ENCODE measurements at places on chromosomes 2 and 18.

GRCh38 chr18:58499527-58500221 lies 129.2 kb downstream of the ALPK2 start:
- DNase-seq, result no peak

- DNase-seq, result no peak
Measured at GRCh38 chr2:7725171-7725849, 808.1 kb downstream of the RNF144A start.

DNA sequence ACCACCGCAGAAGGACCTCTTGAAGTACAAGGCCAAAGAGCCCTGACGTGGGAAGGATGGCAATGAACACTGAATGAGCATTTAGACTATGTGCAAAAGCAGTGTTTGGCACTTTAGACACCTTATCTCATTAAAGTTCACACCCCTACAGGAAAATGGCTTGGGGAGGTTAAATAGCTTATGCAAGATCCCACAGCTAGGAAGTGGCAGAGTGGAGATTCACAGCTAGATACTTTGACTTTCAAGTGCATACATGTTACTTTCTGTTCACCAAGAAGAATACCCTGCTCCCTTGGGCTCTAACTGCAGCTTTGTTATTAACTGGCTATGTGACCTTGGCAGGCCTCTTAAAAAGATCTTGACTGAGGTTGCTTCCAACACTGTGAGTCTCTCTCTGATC lies 58.2 kb downstream of the ICOS start:
- no peak for DNase-seq

GRCh38 chr18:39345321-39345720 lies 1779.7 kb upstream of the CELF4 start:
- no peak for DNase-seq

DNA sequence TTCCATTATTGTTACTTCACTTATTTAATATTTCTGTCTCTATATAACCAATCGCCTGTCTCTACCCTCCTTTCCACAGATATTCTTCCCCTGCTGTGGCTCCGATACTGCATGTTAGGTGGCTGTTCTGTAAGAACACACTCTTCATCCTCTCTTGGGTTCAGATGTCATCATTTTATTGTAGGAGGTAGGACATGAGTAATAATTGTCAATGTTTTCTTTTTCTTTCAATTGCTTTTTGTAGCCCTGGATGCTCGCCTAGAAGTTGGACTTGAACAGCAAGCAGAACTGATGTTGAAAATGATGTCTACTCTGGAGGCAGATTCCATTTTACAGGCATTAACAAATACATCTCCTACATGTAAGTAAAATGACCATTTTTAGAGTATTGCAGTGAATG lies 128.6 kb downstream of the BIRC6 start:
- DNase-seq, result no peak

DNA sequence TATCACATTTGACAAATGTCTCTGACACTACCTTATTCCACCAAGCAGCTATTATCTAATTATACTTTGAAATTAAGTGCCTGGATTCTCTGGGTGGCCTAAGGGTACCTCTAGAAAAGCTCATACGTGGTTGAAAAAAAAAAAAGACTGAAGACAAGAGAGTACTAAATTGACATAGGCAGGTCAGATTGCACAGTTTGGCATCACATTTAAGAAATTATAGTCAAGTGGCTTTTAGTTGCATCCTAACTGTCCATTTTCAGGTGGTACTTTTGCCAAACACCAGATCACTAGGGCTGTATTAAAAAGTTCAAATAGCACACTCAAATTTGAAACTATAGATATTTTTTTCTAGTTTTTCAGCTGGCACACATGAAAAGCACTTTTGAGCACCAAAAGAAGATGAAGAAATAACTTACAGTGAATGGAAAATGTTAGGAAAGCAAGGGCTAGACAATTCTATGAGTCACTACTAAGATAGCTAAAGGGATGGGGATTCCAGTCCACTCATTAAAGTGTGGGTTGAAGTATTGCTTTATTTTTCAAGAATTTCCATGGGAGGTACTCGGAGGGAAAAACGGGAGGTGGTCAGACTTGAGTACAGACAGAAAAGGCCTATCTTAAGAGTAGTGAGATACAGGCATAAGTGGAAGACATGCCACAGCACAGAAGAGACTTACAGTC lies 106.5 kb upstream of the COL5A2 start:
- DNase-seq, result no peak

DNA sequence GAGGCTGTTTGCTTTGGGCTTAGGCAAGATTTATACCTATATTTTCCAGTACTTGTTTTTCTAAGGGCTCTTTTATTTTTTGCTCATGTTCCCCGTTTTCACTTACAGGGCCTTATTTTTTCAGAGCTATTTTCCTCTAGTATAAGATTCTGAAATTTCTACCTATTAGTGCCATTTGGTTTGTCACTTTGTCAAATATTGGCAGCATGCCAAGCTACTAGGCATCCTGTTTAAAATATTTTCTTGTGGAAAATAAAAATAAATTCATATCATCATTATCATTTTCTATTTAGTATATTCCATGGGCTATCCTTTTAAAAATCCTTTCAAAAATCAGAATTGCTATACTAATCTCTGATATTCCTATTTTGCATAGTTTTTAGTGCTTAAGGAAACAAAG lies 64.8 kb upstream of the CHST9 start:
- DNase-seq, result no peak

DNA sequence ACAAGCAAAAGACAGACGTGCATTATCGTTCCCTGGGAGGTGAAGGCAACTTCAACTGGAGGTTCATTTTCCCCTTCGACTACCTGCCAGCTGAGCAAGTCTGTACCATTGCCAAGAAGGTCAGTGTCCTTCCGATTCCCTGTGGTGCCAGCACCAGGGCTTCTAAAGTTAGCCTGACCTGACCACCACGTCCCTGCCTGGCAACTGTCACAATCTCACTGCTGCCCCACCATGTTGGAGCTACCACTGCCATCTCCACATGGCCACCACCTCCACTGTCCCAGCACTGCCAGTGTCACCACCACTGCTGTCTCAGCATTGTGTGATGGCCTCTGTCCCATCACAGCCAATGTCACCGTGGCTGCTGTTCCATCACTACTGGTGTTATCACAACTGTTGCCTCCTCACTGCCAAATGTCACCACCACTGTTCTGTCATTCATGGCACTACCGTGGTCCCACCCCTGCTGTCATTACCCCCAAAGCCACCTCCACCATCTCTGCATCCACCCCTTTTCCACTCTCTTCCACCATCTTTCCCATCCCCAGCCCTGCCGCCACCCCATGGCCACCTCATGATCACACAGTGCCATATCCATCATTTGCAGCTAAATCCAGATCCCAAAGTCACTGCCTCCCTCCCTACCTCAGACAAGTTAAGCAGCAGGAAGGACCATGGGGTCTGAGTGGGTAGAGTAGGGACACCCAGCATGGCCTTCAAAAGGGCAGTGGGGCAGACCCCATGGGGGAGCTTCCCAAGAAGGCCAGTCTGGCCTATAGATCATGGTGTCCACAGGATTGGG lies 216.5 kb downstream of the DYSF start:
- DNase-seq, result no peak

DNA sequence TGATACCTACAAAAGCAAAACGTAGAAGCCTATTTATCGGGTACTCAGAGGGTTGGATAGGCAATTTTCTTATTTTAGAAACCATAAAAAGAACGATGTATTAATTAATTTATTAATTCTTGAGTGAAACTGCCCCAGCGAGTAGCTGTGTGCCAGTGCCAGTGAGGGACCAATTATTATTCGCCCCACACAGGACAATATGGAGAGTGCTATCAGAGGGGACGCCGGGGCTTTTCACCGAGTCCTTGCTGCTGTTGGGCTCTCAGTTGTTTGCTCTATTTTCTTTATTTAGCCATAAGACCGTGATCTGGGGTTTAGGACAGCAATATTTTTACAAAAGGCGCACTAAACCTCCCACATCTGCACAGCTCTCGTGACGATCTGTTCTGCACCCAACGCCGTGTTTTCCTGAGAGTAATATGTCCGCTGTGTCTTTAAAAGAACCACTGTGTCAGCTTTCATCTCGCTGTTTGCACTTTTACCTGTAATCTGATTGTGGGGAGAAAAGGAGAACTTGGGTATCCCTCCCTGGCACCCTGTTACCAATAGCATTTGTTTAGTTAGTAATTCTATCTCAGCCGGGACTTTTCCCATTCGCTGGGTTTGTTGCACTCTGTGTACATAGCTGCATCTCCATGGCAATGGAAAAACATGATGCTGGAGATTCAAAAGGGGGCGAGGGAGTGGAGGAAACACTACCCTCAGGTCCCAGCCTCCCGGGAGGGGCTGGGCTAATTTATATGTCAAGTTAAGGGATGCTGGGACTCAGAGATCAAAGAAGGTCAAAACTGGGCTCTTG lies 30.1 kb upstream of the ZNF516 start:
- DNase-seq, result peak; percentile 13

- DNase-seq, result no peak
Measured at GRCh38 chr18:64175432-64175831, 26.5 kb upstream of the LINC00305 start.

DNA sequence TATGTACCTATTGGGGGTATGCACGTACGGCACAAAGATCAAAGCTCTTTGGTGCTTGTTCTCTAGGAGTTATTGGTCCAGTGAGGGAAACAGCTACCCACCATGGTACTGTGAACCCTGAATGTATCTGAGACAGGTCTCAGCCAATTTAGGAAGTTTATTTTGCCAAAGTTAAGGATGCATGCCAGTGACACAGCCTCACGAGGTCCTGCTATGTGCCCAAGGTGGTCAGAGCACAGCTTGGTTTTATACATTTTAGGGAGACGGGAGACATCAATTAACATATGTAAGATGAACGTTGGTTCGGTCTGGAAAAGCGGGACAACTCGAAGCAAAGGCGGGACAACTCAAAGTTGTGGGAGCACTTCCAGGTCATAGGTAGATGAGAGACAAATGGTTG lies 75.8 kb downstream of the SOWAHC start:
- DNase-seq, result peak; percentile 7

- DNase-seq, result no peak
Measured at GRCh38 chr2:62176801-62177200, 19.1 kb upstream of the B3GNT2 start.

DNA sequence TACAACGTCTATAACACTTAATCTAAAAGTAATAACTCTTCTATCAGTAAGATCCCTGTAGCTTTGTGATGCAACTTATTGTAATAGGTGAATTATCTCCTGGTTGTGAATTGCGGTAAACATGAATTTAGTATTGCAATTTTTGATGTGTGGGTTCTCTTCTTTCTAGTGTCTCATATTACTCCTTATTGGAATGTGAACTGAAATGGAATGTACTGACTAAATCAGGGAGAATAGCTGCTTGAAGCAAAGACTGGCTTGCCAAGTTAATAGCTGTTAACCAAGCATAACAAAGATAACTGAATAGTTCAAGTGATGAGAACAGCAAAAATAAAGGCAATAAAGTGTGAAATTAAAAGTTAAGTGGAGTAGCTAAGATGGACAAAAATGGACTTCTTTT lies 60.5 kb upstream of the TFPI start:
- DNase-seq, result no peak

DNA sequence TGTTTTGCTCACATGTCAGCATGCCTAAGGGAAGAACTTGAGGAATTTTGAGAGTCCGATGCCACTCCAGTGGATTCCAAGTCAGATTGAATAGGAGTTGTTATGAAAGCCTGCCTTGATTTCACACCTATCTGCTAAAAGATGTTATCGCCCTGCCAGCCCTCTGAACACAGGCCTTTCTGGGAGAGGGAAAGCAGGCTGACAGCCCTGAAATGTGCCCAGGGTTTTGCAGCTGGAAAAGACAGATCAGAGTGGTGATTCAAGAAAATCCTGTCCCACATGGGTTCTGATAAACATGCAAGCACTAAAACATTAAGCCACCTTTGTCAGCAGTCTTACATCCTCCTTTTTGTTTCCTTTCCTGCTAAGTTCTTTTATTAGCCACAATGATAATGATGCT lies 1752.9 kb upstream of the CELF4 start:
- no peak for DNase-seq
